ENCODE measurements at places on chromosomes 12 and 14.

GRCh38 chr12:92546259-92546634, 156.5 kb upstream of the PLEKHG7 start:
- DNase-seq = no peak

- no peak for DNase-seq
Observed at GRCh38 chr12:69884386-69884785, 59.4 kb downstream of the MYRFL start.

- DNase-seq = no peak
Observed at GRCh38 chr12:130661486-130662255, 54.4 kb downstream of the RIMBP2 start.

DNA sequence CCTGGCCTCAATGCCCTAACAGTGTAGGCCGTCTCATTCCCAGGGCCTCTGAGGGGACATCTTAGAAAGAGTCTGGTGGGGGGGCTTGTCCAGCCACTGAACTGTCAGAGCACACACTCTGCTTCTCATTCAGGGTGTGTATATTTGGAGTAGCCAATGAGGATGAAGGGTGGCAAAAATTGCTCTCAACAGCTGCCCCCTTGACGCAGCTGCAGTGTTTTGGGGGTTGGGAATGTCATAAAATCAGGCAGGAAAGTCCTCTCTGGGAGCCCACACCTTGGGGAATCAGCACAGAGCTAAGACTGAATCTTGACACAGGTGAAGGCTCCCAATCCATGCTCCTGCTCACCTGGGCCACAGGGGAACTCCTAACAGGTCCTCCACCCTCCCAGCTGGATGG, 1.5 kb downstream of the RASAL1 start:
- no peak for DNase-seq

DNA sequence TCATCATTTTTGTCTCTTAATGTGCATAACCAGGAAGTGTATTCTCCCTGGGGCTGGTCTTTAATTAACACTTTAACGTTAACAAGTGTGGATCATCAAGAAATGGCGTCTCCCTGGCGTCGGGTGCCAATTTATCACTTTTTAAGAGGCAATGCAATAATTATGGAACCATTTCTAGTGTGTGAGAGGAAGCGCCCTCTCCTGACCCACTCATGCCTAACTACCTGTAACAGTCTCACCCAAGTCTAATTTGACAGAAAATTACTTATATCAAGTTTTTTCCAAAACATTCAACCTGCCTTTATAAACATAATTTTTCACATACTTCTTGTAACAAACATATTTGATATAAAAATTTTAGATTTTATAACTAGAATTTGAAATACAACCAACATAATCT, 905.3 kb upstream of the MDGA2 start:
- DNase-seq = no peak

DNA sequence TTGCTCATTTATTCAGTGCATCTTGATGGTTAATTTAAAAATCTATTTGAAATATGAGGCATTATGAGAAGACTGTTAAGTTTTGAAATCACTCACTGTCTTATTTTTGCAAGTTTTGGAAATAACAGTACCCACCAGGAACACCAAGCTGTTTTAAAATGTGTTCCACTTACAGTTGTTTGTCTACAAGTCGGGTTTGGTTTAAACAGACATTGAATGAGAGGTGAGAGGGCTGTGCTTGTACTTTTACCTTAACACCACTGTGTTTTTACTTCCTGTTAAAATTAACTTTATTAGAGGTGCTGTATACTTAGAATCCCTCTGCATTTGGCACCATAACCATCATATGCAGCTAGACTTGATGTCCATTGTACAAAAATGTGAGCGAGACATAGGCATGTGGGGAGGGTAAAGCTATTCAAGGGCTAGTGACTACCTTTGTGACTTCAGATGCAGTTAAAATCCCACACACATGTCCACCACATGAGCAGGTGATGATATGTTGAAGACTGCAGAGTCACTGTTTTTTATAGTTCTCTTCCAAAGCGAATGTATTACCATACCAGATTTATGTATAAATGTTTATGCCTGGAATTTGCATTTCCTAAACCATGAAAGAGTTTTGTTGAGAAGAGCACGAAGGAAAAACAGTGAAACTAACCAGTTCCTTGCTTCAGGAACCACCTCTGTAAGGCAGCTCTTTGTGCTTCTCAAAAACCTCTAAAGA, 12.9 kb downstream of the ELK3 start:
- DNase-seq = no peak

- no peak for DNase-seq
Observed at GRCh38 chr14:104537613-104537988, 42.0 kb upstream of the C14orf180 start.

DNA sequence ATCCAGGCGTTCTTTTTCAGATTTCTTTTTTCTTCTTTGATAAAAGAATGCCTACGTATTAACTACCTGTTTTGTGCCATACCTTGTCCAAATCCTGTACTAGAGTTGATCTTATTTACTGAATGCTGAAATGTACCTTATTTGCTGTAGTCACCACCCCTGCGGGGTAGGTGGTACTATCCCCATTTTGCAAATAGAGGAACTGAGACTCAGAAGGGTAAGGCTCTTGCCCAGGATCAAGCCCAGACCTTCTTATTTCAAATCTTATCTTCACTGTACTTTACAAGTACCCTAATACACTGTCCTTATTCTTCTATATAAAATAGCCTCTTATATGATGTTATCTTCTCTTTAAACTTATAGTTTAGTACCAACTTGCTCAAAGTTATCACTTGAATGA, 206.5 kb downstream of the SLC41A2 start:
- DNase-seq = no peak

- no peak for DNase-seq
Observed at GRCh38 chr12:75825686-75826085, 205.9 kb downstream of the PHLDA1 start.

DNA sequence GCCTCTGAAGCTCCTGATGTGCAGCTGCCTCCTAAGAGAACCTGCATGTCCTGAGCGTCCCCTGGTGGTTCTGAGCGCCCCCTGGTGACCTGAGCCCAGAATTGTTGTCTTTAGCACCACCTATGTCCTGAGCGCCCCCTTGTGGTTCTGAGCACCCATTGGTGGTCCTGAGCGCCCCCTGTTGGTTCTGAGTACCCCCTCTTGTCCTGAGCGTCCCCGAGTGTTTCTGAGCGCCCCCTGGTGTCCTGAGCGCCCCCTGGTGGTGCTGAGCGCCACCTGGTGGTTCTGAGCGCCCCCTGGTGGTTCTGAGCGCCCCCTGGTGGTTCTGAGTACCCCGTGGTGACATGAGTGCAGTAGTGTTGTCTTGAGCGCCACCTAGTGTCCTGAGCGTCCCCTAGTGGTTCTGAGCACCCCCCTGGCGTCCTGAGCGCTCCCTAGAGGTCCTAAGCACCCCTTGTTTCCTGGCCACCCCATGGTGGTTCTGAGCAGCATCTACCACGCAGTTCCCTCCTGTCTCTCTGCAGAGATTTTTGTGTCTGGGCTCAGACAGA, 782.5 kb downstream of the TMEM121 start:
- no peak for DNase-seq

GRCh38 chr14:93962701-93963601, 13.4 kb downstream of the ASB2 start:
- DNase-seq = no peak

- no peak for DNase-seq
Observed at GRCh38 chr12:67111182-67111581, 158.0 kb upstream of the CAND1 start.

GRCh38 chr12:92221656-92222315, 76.1 kb upstream of the BTG1 start:
- no peak for DNase-seq

- DNase-seq = no peak
Observed at GRCh38 chr12:119463211-119463926, 128.8 kb downstream of the CCDC60 start.

DNA sequence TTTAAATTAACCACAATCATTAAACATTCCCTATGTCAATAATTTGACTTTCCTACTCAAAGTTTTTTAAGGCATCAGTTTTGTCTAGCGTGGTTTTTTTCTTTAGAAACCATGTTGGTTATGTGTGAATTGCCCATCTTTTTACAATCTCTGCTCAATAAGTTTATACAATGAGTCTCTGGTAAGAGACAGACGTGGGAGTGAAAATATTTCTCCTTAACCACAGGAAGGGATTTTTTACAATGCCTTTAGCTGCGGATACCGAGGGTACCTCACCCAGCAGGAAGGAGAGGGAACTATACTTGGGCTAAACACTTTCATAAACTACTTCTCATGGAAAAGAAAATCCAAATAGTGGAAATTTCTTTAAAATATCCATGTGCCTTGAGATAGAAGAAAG, 191.4 kb upstream of the BCL2L14 start:
- no peak for DNase-seq

- DNase-seq = no peak
Observed at GRCh38 chr14:53790731-53791500, 165.7 kb downstream of the BMP4 start.

GRCh38 chr14:102708494-102708893, 68.8 kb upstream of the TRAF3 start:
- DNase-seq = no peak

DNA sequence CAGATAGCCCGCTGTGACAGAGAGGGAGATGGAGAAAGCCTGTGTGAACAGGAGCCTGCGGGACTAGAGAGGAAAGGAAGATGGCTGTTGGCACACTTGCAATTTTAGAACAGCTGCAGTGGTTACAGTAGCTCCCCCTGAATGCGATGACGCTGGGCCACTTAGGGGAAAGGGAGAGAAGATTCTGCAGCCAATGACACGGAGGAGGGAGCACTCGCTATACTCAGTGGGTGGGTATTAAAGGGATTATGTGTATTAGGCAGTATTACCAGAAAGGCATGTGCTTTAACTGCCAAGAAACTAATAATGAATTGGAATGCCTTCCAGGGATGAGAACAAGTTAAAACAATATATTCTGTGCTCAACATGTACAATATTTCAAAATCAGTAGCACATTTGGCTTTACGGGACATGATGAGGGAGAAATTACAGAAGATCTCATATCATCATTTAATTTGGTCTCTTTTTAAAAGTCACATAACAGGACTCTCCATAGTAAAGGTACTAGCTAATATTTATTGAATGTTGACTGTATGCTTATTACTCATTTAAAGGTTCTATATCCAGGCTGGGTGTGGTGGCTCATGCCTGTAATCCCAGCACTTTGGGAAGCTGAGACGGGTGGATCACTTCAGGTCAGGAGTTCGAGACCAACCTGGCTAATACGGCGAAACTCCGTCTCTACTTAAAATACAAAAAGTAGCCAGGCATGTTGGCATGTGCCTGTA, 35.9 kb upstream of the FOS start:
- no peak for DNase-seq

- DNase-seq = no peak
Observed at GRCh38 chr14:22883173-22883976, at the start of gene REM2. Gene REM2 (plus strand): TSS chr14:22883222. CDS start chr14:22883288, 66 bp downstream.

- DNase-seq = no peak
Observed at GRCh38 chr12:112941528-112942335, 3.5 kb downstream of the OAS3 start.

DNA sequence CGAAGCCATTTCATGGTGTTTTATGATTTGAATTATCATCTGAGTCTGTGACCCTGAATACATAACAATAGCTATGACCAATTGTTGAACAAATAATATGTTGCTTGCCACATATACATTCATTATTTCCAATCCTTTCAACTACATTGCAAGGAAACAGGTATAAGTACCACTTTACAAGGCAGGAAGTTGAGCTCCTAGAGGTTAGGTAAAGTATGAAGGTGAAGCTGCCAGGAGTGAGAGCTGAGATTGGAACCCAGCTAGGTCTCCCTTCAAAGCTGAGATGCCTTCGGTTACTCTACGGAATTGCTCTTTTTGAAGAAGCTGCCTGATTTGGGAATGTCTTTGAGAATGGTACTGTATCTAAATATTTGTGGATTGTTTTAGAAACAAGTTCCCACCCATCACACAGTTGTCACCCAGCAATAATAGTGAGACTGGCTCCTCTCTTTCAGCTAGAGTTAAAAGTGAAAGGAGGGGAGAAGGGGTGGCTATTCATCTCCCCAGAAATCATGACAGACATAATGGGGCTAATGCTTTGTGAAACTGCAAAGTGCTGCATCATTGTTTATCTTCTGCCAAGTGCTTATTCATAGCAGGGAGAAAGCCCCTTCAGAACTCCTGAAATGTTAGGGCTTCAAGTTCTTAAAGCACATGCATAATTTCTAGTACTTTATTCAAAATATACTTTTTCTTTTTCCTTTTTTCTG, 75.9 kb upstream of the AMIGO2 start:
- no peak for DNase-seq

DNA sequence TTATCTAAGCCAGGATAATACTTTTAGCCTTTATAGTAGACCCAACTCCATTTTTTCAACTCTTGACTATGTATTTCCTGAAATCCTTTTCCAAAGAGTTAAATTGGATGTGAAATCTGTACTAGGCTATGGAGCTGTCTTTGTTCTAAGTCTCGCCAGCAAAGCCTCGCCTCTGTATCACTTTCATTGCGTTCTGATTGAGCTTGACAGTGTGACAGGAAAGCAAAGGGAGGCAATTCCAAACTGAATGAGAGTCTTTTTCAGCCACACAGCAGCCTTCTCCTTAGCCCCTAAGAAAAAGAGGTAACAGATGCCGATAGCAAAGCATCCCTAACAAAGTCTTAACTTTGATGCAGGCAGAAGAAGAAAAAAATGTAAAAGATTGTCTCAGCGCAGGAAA, 154.6 kb upstream of the OTX2 start:
- no peak for DNase-seq

DNA sequence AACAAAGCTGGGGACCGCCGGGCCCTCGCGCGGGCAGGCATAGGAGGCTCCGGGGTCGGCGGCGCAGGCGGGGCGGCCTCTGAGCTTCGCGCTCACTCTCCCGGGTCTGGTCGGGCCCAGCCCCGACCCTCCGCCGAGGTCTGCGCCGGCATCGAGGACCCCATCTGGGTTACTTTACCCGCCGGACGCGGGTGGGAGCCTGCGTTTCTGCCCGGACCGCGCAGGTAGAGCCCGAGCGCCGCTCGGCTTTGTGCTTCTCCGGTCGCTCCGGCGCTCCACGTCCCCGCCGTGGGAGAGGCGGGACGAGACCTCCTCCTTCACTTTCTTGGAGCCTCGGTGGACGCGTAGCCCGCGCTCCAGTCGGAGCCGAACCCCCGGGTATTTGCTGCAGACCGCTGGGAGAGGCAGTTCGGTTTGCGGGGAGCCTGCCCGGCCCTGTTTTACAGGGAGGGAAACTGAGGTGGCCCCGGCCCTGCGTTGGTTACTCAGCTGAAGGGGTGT, 63.2 kb downstream of the FBXL14 start:
- DNase-seq = no peak

- DNase-seq = no peak
Observed at GRCh38 chr14:55332654-55333570, 61.7 kb downstream of the FBXO34 start.

GRCh38 chr12:125092108-125092871, 27.1 kb downstream of the AACS start:
- DNase-seq = no peak

Measured in hippocampal formation (tissue), 2 donors.